ENCODE measurements at places on chromosomes 11 and 22.
A peak's percentile ranks its signal among the peaks of the same experiment; 100 is the strongest.

DNA sequence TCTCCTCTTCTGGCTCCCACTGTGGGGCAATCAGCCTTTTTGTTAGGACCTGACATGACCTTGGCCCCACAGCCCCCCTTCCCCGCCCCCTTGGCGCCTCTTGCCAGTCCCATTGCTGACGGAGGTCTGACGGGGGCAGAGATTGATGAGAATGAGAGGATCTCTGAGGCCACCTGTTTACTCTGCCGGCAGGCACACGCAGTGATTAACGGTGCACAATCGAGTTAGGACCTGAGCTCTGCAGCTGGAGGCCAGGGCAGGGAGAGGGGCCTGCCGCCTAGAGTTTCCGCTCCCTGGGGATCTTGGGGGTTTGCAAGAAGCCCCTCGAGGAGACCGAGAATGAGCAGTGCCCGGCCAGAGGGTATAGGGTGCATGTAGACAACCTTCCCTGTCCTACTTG lies 6.8 kb upstream of the CHRM1 start:
- no peak for DNase-seq

- no peak for DNase-seq
These were observed 72.3 kb upstream of the GRK3 start for GRCh38 chr22:25492162-25492561.

- DNase-seq, result no peak
These were observed 54.9 kb downstream of the ARHGAP8 start for GRCh38 chr22:44807232-44807631.

GRCh38 chr11:44017443-44018126 lies 30.2 kb upstream of the ACCSL start:
- no peak for DNase-seq

GRCh38 chr22:23361676-23362075 lies 181.4 kb downstream of the BCR start:
- no peak for DNase-seq

DNA sequence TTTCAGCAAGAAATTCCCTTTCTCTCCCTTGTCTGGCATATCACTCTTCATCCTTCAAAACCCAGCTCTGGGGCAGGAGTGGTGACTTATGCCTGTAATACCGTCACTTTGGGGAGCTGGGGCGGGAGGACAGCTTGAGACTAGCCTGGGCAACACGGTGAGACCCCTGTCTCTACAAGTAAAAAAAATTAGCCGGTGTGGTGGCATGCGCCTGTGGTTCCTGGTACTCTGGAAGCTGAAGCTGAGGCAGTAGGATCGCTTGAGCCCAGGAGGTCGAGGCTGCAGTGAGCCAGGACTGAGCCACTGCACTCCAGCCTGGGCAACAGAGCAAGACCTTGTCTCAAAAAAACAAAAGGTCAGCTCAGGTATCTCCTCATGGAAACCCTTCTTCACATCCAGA lies 1.4 kb upstream of the RCE1 start:
- no peak for DNase-seq

GRCh38 chr11:68751331-68751856 lies at the start of gene TESMIN:
Gene TESMIN, minus strand, starts transcription at chr11:68751520. Its CDS starts 860 bp downstream, at chr11:68750660.
- peak; percentile 91 for DNase-seq

GRCh38 chr11:129291546-129291945 lies 84.1 kb upstream of the BARX2 start:
- DNase-seq, result no peak

GRCh38 chr11:128499613-128500253 lies 87.6 kb downstream of the ETS1 start:
- no peak for DNase-seq

DNA sequence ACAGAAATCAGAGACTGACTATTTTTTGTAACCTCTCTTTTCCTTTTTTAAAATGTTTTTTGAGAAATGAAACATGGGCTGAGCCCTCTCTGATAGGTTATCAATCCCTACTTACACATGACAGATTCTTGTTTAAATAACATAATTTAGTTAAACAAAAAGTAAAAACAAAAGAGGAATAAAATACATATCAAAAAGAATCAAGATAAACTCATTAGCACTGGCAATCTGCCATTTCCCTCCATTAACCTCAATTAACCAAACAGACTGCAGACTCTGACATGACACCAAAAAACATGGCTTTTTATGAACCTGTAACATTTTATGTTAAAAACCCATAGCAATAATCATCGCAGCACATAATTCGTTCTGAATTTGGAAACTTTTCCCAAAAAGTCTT lies 284.4 kb upstream of the MTNR1B start:
- DNase-seq, result no peak

- DNase-seq, result peak; percentile 73
These were observed 15.6 kb downstream of the ARAP1 start for GRCh38 chr11:72736452-72737069.

- DNase-seq, result no peak
These were observed 140.6 kb downstream of the ATG16L2 start for GRCh38 chr11:72954860-72955259.

DNA sequence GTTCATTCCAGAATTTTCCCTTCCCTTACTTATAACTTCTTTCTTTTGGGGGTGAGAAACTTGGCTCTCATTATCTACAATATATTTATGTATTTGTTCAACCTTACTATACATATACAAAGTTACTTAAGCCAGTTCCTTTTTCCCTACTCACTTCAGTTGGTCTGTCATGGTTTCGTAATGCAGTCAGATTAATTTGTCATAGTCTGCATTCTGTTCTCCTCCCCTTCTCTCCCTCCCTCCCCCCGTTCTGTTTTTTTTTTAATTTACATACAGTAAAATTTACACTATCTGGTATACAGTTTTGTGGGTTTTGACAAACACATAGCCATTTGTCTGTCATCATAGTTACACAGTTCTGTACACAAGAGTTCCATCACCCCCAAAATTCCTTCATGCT lies 71.8 kb upstream of the ADORA2A start:
- DNase-seq, result no peak

- DNase-seq, result no peak
These were observed 176.7 kb upstream of the NCAM1 start for GRCh38 chr11:112784323-112785073.

DNA sequence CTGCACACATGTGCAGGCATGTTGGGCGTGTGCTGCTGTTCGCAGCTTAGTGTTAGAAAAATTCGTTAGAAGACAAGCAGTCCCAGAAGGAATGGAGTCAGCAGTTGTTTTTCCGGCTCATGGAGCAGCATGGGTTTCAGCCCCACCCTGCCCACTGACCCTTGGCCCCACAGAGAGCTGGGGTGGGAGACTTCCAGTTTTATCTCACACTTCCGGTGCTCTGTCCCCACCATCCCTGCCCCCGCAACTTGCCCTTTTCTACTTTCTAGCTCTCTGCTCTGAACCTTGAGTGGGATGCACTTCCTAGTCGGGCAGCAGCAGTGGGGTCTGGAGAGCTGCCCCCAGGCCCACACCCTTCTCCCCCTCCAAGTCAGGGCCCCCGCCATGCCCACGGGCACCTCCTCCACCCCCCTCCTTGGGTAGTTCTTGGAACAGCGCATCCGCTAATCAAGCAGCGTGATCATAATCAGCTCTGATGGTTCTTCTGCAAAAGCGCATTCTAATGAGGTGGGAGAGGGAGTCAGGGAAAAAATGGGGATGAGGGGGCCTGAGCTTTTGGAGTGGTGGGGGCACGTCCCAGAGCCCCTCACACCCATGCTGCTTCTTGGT lies 184.4 kb downstream of the CEP164 start:
- DNase-seq, result no peak

GRCh38 chr11:46553814-46554212 lies 40.0 kb downstream of the AMBRA1 start:
- DNase-seq, result no peak

GRCh38 chr11:108324587-108324986 lies 101.7 kb downstream of the ATM start:
- DNase-seq, result no peak

- DNase-seq, result no peak
These were observed 15.1 kb downstream of the PITPNB start for GRCh38 chr22:27903805-27904473.
